A549 treated with AZD2906 at 1 μM for 4 hours (cell line): ENCODE measurements at places on chromosomes 1 and 21. TPM values are rescaled to one million over a fixed set of nuclear protein-coding genes. Genes with fewer than 3 reads are reported as not detected.

The RGS8 gene
- total RNA-seq = not detected in 5 replicates

The ZMYM1 gene
- total RNA-seq = 4.5 to 6.6 TPM (median 6.4 TPM) in 5 replicates

The PDZK1 gene
- total RNA-seq = 0.56 to 1.2 TPM (median 0.83 TPM) in 5 replicates

The SPRR1A gene
- not detected in 5 replicates for total RNA-seq

The TGFBR3 gene
- total RNA-seq = 6.5 to 10.2 TPM (median 7.8 TPM) in 5 replicates

The CFAP107 gene
- total RNA-seq = not detected in 5 replicates

The MRPS15 gene
- total RNA-seq = 68.4 to 87.2 TPM (median 80.7 TPM) in 5 replicates
